ENCODE measurements at places on chromosomes 7 and 10. TPM values are rescaled to one million over a fixed set of nuclear protein-coding genes. Genes with fewer than 3 reads are reported as not detected.

Gene CD36
- 3.2 TPM for total RNA-seq

Gene GPR15LG
- not detected for total RNA-seq

Gene C10orf105
- 0.81 TPM for total RNA-seq

Gene CFTR
- total RNA-seq, result not detected

GRCh38 chr7:55193245-55193644 is 171.9 kb upstream of the LANCL2 start:
- DNase-seq, result no peak

DNA sequence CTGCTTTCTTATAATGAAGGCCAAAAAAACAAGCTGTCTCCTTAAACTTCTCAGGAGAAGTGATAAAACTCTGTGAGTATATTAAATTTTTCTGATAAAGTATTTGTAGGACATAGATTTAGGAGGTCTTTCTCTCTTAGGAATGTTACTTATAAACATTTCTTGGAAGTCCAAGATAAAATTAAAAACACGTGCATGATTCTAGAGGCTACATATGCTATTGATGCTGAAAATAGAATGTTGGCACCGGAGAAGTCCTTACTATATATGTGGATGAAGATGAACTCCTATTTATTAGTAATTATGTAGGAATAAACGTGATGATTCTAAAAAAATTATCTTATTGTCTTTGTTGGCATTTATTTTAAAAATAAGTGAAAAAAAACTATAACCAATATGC is 241.3 kb upstream of the LRRTM3 start:
- DNase-seq, result no peak

DNA sequence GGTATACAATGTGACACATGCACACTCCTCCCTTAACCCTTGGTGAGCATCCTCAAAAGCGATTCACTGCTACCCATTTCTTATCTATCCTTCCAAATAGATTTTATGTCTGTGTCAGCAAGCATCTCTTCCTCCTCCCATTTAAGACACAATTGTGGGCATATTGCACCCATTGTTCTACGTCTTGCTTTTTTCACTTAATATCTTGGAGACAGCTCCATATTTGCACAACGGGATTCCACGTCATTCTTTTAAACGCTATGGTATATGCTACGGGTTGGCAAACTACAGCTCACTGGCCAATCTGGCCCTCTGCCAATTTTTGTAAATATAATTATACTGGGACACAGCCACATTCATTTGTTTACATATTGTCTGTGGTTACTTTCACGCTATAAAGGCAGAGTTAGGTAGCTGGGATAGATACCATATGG is 88.6 kb downstream of the RNF216 start:
- DNase-seq, result no peak

- DNase-seq, result peak; percentile 14
These were observed 595.0 kb downstream of the GRM8 start for GRCh38 chr7:126657599-126658358.

Measured in hematopoietic multipotent progenitor cell (in vitro differentiated cells).